Osteocyte (in vitro differentiated cells): ENCODE measurements at places on chromosomes 13 and 19.

DNA sequence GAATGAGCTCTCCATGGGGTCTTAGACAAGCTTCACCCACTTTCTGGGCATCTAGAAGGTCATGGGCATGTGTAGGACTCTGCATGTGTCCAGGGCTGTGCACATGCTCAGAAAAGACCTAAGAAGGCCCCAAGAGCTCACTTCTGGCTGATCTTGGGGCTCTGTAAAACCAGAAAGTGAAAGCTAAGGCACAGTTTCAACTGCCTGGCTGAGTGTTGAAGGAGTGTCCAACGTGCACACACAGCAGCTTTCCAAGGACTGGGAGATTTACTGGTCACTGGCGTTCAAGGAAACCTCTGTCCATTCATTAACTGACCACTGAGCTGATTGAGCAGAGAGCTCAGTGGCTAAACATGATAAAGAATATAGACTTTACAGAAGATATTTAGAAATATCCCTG is 137.9 kb downstream of the KATNAL1 start:
- peaks cover 21% of the 10 kb centered on the region for H3K27me3 ChIP-seq
- H3K36me3 ChIP-seq: no peaks in the 10 kb centered on the region
- no peak overlapping the region for H3K27ac ChIP-seq
- no peak overlapping the region for H3K4me3 ChIP-seq
- no peaks in the 10 kb centered on the region for H3K4me1 ChIP-seq

DNA sequence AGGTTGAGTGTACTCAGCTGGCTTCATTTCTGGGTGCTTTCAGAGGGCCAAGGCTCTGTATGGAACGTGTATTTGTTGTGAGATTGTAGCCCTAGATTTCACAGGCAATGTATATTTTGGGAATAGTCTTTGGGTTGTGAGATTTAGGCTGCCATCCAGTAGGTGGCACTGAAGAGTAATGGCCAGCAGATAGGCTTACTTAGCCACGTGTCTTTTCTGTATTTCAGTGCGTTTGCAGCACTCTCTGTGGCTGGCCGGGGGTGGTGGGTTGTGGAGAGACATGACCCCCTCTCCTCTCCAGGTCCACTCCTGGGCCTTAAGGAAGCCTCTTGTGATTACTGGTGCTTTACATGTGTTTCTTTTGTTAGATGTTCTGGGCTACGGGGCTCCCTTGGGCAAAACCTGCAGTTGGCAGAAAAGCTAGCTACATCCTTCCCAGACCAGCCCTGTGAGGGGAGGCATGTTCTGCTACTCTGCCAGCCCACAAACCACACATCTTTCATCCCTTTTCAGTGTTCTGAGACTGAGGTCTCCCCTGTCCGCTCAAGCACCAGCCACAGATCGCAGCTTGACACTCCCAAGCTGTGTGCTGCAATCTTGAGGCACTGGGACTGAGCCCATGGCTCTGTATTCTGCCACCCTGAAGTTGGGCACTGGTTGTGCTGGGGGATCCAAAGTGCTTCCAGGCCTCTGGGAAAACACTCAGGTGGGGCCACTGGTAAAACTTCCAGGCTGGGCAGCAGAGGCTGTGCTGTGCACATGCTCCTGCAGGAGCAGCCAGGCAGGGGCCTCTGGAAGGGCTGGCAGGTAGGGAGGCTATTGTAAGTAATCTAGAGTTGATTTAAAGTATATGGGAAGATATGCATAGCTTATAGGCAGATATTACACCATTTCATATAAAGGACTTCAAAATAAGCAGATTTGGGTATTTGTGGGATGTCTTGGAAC is 1096.8 kb upstream of the PCDH20 start:
- no peaks in the 10 kb centered on the region for H3K4me1 ChIP-seq
- H3K27me3 ChIP-seq: no peaks in the 10 kb centered on the region
- no peak for DNase-seq
- H3K27ac ChIP-seq: no peak overlapping the region
- H3K4me3 ChIP-seq: no peak overlapping the region
- H3K36me3 ChIP-seq: no peaks in the 10 kb centered on the region

DNA sequence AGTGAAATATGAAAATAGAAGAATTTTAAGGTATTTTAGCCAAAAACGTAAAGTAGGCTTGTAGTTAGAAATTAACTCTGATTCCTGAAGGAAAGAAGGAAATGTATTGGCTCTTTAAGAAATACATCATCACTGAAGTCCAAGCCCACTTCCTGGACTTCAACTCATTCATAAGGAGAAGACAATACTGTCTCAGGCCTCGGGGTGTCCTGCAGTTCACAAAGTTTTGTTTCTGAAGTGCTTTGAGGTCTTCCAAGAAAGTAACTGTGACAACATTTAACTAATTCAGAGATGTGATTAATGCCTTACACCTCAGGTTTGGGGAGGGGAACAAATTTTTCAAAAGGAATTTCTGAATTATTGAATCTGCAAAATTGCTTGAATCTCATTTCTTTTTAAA is 65.8 kb upstream of the STARD13 start:
- H3K27me3 ChIP-seq: no peaks in the 10 kb centered on the region
- peaks cover under 1% of the 10 kb centered on the region for H3K36me3 ChIP-seq
- H3K4me3 ChIP-seq: peak overlapping the region; percentile 85
- H3K4me1 ChIP-seq: peaks cover 27% of the 10 kb centered on the region
- H3K27ac ChIP-seq: peak overlapping the region; percentile 82

DNA sequence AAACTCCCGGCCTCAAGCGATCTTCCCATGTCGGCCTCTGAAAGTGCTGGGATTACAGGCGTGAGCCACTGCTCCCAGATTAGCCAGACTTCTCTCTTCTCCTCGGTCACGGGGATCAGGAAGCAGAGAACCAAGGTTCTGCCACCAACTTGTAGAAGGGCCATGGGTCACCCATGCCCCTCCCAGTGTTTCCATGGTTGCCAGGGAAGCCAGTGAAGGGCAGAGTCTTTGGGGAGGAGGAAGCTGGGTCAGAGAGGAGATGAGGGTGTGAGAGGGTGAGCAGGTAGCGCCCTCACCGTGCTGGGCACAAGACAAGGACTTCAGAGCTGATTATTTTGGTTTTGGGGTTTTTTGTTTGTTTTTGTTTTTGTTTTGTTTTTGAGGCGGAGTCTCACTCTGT is 77.1 kb downstream of the GNG7 start:
- H3K4me3 ChIP-seq: no peak overlapping the region
- peaks cover 49% of the 10 kb centered on the region for H3K4me1 ChIP-seq
- no peak for DNase-seq
- no peaks in the 10 kb centered on the region for H3K36me3 ChIP-seq

DNA sequence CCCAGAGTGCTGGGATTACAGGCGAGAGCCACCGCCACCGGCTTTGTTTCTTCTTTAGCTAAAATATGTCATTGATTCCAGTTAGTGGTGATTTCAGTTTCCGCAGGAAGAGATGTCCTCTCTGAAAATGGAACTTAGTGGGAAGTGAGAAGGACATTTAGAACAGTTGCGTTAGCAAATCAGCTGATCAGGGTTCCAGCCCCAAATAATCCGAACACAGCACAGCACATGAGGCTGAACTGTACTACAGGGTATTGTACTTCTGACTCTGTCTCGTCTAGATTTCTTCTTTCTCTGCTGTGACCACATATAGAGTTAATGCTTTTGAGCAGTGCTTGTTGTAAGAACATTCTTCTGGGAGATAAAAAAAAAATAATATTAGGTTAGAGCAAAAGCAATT is 314.4 kb downstream of the MYO16 start:
- H3K4me3 ChIP-seq: no peak overlapping the region
- peaks cover 19% of the 10 kb centered on the region for H3K4me1 ChIP-seq
- no peaks in the 10 kb centered on the region for H3K27me3 ChIP-seq
- no peak overlapping the region for H3K27ac ChIP-seq
- DNase-seq: no peak

GRCh38 chr19:29287061-29287460 is 74.1 kb upstream of the UQCRFS1 start:
- H3K27me3 ChIP-seq: no peaks in the 10 kb centered on the region
- DNase-seq: no peak
- H3K27ac ChIP-seq: no peak overlapping the region

DNA sequence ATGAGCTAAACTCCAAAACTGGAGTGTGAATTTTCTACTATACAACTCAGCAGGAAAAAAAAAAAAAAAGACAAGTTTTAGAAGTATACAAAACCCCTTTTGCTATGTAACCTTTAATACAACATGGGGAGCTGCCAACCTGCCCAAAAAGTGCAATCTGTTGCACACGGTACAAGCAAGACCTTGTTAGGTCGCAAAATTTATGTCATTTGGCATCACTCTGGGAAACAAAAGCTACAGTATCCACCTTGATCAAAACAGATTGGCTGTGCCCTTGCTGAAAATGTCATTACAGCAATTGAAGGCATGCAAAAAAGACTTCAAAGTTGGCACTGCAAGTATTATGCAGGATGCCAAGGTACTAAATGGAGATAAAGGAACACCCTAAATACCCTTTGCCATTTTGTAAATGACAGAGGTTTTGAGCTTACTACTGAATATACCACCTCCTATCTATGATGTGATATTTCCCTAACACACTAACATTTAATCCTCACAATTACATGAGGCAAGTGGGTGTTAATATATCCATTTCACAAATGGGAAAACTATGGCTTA is 150.1 kb downstream of the TBC1D4 start:
- no peak overlapping the region for H3K27ac ChIP-seq
- DNase-seq: no peak
- H3K36me3 ChIP-seq: peaks cover 3% of the 10 kb centered on the region
- peaks cover 2% of the 10 kb centered on the region for H3K4me1 ChIP-seq
- no peaks in the 10 kb centered on the region for H3K27me3 ChIP-seq

DNA sequence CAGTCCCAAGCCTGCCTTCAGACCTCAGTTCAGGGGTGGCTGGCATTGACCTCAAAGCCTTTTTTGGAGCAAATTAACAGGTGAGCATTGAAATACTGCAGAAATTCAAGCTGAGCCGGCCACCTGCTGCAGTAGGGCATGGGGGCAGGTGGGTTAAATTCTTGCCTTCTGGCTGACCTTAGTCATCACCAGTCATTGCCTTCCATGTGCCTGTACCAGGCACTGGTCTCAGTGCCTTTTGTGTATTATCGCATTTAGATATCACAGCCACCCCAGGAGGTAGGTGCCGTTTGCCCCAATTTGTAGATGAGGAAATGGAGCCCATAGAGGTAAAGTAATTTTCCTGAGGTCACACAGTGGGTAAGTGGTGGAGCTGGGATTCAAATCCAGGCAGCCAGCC is 7.2 kb downstream of the PPP1R37 start:
- peaks cover 2% of the 10 kb centered on the region for H3K36me3 ChIP-seq
- DNase-seq: no peak
- H3K27ac ChIP-seq: no peak overlapping the region
